Left hindlimb (tissue), 1 donor: ENCODE measurements at places on chromosomes 1 and 21.

GRCh38 chr1:21232044-21232443 is 55.3 kb upstream of the EIF4G3 start:
- DNase-seq: no peak

DNA sequence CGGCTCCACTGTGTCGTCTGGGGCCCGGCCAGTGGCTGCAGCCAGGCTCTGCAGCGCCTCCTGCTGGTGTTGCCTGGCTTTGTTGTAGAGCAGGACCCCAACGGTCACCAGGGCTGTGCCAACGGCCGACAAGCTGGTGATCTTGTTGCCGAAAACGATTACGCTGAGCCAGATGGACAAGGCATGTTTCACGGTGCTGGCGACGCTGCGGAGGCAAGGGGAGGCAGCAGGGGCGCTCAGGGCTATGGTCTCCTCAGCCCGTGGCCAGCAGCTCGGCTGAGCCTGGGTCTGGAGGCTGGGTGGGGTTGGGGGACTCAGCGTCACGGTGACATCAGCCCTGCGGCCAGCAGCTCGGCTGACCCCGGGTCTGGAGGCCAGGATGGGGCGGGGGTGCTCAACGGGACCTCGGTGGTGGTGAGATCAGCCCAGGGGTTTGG is 7.0 kb upstream of the CDK11B start:
- no peak for DNase-seq

DNA sequence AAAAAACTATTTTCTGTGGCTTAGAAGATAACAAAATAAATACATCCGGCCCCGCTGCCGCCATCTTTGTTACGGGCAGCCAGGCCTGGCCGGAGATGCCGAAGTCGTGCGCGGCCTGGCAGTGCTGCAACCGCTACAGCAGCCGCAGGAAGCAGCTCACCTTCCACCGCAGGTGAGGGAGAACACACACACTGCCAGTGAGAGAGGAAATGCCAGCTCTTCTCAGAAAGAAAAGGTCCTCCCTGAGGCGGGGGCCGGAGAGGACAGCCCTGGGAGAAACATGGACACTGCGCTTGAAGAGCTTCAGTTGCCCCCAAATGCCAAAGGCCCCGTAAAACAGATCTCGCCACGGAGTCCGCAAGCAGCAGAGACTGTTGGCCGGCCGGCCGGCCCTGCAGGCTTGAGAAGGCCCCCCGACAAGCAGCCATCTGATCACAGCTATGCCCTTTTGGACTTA is 323.2 kb downstream of the AMY1C start:
- DNase-seq: no peak

DNA sequence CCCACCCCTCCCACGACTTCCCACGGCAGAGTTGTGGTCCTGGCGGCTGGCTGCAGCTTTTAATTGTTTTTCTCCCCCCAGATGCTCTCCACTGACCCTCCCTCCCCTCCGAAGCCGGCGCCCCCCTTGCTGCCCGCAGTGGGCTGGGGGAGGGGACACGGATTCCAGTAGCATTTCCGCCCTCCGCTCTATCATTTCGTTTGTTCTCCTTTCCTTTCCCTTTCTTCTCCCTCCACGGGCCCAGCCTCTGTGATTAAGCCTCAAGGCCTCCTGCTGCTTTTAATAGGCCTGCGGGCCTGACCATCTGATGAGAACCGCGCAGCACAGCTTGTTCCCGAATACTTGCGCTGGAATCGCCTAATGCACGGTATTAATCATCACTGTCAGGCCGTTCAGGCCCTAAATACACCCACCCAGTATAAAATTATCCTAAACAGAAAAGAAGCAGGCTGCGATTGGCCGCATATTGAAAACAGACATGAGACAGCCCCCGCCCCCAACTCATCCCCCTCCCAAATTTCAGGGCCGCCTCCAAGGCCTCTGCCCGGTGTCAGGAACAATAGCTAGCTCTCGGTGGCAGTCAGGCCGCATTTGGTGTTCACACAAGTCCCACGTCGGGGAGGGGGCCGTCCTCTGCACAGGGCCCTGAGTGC is 102.0 kb upstream of the ARHGEF16 start:
- no peak for DNase-seq

DNA sequence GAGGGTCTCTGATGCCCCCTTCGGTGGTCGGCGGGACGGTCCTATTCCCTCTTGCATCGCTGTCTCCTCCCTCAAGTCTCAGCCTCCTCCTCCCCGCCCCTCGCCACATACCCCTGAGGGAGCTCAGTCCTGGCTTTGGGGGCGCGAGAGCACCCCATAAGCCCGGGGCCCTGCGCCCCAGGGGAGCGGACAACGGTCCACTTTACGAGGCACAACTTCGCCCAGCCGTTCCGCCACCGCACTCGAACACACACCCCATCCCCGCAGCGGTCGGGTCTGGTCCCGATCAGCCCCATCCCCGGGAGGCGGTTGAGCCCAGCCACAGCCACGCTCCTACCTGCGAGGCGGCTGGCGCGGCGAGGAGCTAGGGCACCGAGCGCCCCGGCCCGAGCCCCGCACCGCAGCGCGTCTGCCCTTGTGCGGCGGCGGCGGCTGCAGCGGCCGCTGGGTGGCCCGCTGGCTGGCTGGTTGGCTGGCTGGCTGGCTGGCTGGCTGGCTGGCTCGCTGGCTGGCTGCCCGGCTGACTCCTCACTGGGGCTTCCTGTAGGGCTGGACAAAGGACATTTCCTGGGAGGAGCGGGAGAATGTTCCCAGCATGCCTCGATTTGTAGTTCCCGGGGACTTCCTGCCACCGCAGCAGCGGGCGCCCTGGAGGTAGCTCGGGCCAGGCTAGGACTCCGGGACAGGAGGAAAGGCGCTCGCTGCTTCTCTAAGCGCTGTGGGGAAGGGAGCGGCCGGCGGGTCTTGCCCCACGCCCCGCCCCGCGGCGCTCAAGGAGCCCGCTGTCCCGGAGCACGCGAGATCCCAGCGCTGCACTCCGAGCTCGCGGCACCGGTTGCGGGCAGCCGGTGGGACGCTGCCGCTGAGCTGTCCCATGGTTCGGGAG is at the start of gene ZNF697:
Gene ZNF697 (minus strand): TSS at position 533 of the 886 bp plus-strand sequence. CDS start 22,166 bp downstream, outside the sequence.
- peak; percentile 96 for DNase-seq

DNA sequence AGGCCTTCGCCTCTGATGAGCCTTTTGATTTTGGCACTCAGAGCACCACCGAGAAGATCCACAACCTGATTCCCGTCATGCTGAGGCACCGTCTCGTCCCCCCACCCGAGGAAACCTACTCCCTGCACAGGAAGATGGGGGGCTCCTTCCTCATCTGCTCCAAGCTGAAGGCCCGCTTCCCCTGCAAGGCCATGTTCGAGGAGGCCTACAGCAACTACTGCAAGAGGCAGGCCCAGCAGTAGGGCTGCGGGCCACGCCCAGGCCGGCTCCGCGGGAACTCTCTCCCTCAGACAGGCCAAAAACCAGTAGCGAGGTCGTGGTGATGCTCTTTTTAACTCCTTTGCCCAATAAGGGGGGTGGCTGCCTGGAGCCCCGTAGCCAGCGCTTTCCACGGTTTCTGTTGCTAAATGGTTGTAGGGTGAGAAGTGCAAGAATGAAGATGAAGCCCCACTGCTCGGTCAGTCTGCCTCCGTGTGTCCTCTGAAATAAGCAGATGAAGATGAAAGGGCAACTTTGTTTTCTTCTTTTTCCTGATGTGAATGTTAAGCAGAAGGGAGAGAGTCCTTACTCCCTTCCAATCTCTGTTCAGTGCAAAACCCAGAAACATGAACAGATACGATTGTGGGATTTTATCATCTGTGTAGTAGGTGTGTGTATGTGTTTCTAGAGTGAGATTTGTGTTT is 46.5 kb downstream of the COQ8A start:
- no peak for DNase-seq

GRCh38 chr1:62597281-62597680 is at the start of gene ANGPTL3:
TSS of gene ANGPTL3 (plus strand) at chr1:62597520. CDS start at chr1:62597567, 47 bp downstream.
- no peak for DNase-seq

GRCh38 chr1:178743801-178744200 is 18.8 kb downstream of the RALGPS2 start:
- no peak for DNase-seq

DNA sequence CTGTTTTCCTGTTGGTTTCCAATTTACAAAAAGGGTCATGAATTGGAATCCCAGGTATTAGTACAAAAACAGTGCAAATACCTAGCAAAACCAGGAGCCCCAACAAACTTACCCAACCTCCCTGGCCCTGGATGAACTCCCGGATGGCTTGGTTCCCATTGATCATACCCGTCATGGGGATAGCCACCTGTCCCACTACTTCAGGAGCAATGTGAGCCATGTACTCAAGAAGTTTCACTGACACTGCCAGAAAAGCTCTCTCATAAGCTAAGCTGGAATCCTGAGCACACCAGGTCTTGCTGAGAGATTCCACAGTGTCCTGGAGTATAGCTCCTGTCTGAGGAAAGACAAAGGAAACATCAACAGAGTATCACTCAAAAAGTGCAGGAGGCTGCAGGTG is 5.7 kb downstream of the BCL2L15 start:
- no peak for DNase-seq

- peak; percentile 62 for DNase-seq
Observed at GRCh38 chr1:221612047-221612777, 129.7 kb downstream of the DUSP10 start.

DNA sequence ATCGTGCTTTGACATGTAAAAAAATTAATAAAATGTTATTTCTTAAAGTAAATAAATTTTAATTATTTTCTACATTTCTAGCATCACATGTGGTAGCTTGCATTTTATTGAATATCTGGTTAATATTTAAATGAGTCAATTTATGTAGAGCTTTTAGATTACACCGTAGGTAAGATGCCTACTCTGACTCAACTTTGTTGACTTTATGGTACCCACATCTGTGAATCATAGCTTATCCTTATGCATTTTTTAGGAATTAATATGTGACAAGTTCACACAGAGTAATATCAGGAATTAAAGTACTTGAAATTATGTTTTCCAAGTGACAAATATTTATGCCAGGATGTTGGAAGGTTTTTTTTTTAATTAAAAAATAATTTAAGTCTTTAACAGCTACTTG is 120.7 kb downstream of the LEPR start:
- DNase-seq: no peak

GRCh38 chr21:35024513-35024912 is 24.6 kb downstream of the RUNX1 start:
- DNase-seq: no peak

GRCh38 chr1:198754670-198755069 is 115.8 kb downstream of the PTPRC start:
- no peak for DNase-seq

DNA sequence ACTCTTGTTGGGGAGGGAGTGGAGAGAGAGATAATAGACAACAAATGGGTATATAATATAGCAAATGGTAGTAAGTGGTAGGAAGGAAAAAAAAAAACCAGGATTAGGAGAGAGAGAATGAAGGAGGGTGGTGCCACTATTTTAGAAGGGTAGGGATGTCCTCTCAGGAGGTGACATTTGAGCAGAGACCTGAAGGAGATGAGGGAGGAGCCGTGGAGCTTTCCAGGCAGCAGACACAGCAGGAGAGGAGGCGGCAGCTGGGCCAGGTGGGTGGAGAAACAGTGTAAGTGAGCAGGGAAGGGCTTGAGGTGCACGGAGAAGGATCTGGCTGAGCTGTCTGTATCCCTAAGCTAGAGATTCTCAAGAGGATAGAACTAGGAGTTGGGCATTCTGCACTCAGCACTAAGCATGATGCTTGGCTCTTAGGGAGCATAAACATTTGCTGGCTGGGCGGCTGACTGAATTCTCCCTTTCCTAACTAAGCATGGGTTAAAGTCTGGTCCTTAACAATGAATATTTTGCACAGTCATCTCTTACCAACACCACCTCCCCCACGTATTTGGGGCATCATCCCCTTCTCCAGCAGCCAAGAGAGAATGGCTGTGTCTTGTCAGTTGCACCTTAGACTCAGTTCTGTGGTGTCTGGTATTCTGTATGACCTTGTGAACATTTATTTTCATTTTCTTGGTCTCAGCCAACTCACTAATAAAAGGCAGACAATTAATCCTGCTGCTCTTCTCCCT is 27.6 kb upstream of the SARS1 start:
- no peak for DNase-seq

GRCh38 chr1:47405697-47406096 is 10.4 kb upstream of the FOXE3 start:
- no peak for DNase-seq

DNA sequence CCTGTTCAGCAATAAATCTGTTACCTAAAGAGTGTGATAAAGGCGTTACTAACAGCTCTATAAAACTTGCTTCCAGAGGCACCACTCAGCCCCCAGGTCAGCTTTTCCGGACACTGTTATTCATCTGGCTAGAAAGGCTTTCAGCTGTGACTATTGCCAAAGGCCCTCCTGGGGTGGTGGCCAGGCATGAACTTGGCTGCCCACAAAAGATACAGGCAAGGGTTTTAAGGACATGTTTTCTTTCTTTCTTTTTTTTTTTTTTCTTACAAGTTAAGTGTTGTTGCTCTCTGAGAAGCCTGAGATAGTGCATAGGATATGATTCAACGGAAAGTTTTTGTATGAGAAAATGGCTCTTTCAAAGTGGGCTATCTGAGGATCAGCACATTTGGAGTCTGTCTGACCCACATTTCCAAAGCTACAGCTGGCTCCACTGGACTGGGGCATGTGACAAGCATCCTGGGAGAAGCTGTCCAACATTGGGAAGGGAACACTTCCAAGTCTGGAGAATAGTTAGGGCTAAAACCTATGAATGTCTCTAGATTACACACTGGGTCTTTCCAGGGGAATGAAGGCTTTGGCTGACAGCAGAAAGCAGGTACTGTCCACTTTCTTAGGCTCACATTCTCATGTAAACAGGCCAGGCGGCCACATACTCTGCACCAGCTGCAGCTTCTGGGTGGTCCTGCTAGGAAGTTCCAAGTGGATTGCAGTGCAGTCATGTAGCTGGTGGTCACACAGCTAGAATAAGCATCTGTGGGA is 639.7 kb downstream of the LMO4 start:
- peak; percentile 61 for DNase-seq

GRCh38 chr1:3069491-3070308 is 697 bp downstream of the PRDM16 start:
- peak; percentile 84 for DNase-seq

- peak; percentile 55 for DNase-seq
Observed at GRCh38 chr1:110495926-110496600, 22.9 kb downstream of the KCNA10 start.

DNA sequence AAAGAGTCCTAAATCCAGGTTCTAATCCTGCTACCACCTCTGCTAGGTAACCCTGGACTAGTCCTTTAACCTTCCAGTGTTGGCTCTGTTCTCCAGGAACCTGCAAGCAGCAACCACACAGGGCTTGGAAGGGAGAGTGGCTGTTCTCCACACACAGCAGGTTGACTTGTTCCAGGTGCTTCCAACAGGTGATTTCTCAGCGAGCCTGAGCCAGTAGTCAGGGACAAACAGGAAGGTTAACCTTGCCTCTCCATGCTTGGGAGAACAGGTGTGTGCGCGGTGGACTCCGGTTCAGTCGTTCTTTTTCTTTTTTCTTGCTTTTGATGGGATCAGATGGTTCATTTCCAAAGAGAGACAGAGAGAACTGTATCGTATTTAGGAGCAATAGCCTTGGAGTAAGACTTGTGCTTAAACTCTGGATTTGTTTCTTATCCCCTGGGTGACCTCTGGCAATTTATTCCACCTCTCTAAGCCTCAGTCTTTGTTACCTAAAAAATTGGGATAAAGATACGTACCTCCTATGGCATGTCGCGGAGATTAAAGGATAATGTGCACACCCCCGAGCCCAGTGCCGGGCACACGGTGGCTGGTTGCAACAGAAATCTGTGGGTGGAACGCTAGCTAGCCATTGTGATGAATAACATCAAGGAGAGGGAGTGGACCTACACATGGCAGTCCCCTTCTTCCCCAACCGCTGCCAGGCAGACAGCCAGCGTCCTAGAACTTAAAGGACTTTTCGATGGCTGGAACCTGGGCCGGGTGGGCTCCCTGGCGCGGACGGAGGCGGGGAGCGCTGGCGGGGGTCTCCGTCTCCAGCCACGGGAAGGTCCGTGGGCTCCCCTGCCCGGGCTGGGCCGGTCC is 583 bp upstream of the CACHD1 start:
- DNase-seq: no peak
